Central memory CD8-positive, alpha-beta T cell (primary cell): ENCODE measurements at places on chromosomes 3 and 15.
A peak's percentile ranks its signal among the peaks of the same experiment; 100 is the strongest.

DNA sequence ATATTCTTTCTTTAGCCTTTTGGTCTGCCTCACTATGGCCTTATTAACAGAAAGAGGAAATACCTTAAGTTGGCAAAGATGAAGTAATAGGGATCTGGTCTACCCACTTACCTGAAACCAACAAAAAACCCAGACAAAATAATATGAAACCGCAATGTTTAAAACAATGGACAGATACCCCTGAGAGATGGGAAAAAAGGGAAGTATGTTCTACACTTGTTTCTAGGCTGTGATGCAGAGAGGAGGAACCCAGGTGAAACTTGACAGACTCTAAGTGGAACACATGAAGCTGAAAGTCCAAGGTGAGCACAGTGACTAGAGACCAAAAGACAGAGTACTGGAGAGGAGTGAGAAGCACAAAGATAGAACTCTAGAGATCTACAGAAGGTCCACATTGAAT, 78.4 kb downstream of the NR2E3 start:
- no peak overlapping the region for H3K4me3 ChIP-seq
- no peak overlapping the region for H3K27ac ChIP-seq
- no peak for DNase-seq
- peaks cover 12% of the 10 kb centered on the region for H3K36me3 ChIP-seq
- H3K27me3 ChIP-seq = no peaks in the 10 kb centered on the region

DNA sequence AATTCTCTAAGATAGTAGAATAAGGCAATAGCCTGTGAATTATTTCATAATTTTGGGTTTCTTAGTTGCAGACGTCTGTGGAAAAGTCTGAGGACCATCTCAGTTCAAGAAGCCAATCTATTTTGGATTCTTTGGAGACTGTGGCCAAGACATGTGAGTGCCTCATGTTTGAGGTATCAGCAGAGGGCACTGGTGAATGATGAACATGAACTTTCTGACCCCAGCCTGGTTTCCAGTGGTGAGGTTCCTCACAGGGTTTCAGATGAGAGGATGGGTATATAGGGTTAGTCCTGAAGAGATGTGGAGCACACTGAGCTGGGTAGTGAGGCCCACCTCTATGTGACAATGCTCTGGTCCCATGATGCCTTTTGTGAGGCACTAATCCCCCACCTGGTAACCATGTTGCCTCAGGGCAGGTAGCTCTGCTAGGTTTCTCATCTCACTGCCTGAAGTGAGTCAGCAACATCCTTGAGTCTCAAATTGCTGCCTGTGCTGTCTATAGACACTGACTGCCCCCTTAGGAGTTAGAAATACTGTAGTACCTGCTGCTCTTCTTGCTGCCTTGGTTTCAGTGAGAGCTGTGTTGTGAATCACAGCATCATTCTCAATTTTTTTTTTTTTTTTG, 32.3 kb downstream of the C3orf62 start:
- H3K4me3 ChIP-seq = no peak overlapping the region
- DNase-seq = no peak
- H3K4me1 ChIP-seq = no peaks in the 10 kb centered on the region
- no peaks in the 10 kb centered on the region for H3K36me3 ChIP-seq
- no peak overlapping the region for H3K27ac ChIP-seq
- peaks cover 10% of the 10 kb centered on the region for H3K27me3 ChIP-seq

DNA sequence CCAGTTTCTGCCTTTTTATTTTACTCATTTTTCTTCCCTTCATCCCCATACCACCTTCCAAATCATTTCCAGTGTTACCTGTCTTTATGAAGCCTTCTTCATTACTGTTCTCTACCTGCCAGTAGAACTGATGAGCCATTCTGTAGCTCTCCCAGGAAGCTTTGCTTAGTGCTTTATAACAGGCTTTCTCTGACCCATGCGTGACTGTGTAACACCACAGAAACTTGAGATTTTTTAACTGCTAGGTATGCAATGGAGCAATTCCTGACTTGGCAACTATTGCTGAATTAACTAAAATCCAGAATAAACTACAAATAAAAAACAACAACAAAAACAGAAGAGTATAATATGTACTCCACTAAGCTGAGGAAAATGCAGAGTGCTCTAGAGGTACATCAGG, 289.2 kb downstream of the ROBO1 start:
- no peak for DNase-seq
- no peaks in the 10 kb centered on the region for H3K36me3 ChIP-seq
- no peak overlapping the region for H3K4me3 ChIP-seq
- H3K4me1 ChIP-seq = no peaks in the 10 kb centered on the region
- no peaks in the 10 kb centered on the region for H3K27me3 ChIP-seq

- no peak for DNase-seq
- H3K36me3 ChIP-seq = no peaks in the 10 kb centered on the region
- H3K4me1 ChIP-seq = no peaks in the 10 kb centered on the region
- no peak overlapping the region for H3K4me3 ChIP-seq
- peaks cover 40% of the 10 kb centered on the region for H3K27me3 ChIP-seq
Measured at GRCh38 chr3:34260271-34261000, 462.0 kb downstream of the PDCD6IP start.

- H3K4me3 ChIP-seq = no peak overlapping the region
- DNase-seq = no peak
- no peaks in the 10 kb centered on the region for H3K36me3 ChIP-seq
- H3K27ac ChIP-seq = no peak overlapping the region
Measured at GRCh38 chr3:148175214-148175613, 522.5 kb upstream of the AGTR1 start.

- H3K4me1 ChIP-seq = peaks cover 13% of the 10 kb centered on the region
- no peak overlapping the region for H3K4me3 ChIP-seq
- no peaks in the 10 kb centered on the region for H3K27me3 ChIP-seq
- H3K36me3 ChIP-seq = peaks cover 23% of the 10 kb centered on the region
Measured at GRCh38 chr3:121692010-121692699, 31.5 kb upstream of the HCLS1 start.

- no peak overlapping the region for H3K4me3 ChIP-seq
- H3K27me3 ChIP-seq = no peaks in the 10 kb centered on the region
- H3K27ac ChIP-seq = no peak overlapping the region
Measured at GRCh38 chr3:191217301-191217700, 18.3 kb downstream of the OSTN start.

DNA sequence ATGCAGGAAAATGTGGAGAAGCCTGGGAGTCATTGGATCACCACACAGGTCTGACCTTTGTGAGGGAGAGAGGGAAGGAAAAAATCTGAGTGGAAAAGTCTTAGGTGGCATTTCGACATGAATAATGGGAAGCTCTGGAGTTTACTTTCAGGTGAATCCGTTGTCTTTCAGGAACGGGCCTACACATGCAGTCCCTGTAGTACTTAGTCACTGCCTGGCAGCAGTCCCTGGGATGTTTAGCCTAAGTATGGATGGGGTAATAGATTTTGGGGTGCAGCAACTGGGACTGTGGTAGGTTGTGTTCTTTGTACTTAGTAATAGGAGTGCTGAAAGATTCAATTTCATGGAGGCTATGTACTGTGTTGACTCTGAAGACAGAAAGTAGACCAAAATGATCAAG, 227.5 kb upstream of the EPHA3 start:
- no peak overlapping the region for H3K4me3 ChIP-seq
- no peaks in the 10 kb centered on the region for H3K4me1 ChIP-seq
- DNase-seq = no peak
- no peak overlapping the region for H3K27ac ChIP-seq

- peaks cover 4% of the 10 kb centered on the region for H3K4me1 ChIP-seq
- no peak for DNase-seq
- H3K27ac ChIP-seq = peak overlapping the region; percentile 65
- peaks cover 95% of the 10 kb centered on the region for H3K27me3 ChIP-seq
Measured at GRCh38 chr3:137765310-137766033, 1.4 kb downstream of the SOX14 start.

DNA sequence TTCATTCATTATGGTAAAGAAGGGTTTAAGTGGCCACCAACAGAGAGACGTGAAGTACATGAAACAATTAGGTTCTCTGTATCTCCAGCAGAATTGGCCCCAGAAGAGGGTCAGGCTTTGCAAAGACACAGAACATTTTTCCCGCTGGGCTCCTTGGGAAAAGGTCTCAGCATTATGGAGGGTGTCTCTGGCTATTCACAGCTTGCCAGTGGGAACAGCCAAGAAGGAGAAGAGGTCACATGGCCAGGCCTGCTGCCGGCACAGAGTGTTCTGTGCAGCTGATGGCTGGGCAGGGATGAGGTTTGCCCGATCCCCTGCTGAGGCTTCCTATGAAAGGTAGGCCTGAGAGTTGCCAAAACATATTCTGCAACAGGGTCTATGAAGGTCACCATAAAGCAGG, 77.8 kb upstream of the LPP start:
- H3K36me3 ChIP-seq = no peaks in the 10 kb centered on the region
- H3K4me1 ChIP-seq = no peaks in the 10 kb centered on the region
- no peak for DNase-seq
- H3K27me3 ChIP-seq = no peaks in the 10 kb centered on the region
- H3K27ac ChIP-seq = no peak overlapping the region

DNA sequence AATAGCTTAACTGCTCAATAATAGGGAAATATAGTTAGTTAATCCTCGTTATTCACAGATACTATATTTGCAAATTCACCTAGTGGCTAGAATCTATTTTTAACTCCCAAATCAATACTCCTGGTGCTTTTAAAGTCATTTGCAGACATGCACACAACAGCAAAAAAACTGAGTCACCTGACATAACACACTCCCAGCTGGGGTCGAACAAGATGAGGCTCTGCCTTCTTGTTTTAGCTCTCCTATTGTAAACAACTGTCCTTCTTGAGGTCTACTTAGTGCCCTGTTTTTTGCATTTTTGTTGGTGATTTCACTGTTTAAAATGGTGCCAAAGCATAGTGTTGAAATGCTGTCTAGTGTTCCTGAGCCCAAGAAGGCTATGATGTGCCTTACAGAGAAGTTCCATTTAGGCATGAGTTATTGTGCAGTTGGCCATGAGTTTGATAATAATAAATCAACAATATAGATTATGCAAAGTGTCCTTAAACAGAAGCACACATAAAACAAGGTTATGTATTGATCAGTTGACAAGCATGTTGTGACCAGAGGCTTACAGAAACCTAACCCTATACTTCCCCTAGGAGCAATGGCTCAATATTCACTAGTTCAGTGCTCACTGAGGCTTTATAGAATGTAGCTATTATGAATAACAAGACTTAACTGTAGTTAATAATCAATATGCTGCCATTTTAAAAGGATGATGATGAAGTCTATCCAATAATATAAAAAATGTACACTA, 18.6 kb downstream of the MAP3K13 start:
- H3K36me3 ChIP-seq = no peaks in the 10 kb centered on the region
- peaks cover 26% of the 10 kb centered on the region for H3K27me3 ChIP-seq
- H3K27ac ChIP-seq = no peak overlapping the region
- no peak for DNase-seq
- no peaks in the 10 kb centered on the region for H3K4me1 ChIP-seq

DNA sequence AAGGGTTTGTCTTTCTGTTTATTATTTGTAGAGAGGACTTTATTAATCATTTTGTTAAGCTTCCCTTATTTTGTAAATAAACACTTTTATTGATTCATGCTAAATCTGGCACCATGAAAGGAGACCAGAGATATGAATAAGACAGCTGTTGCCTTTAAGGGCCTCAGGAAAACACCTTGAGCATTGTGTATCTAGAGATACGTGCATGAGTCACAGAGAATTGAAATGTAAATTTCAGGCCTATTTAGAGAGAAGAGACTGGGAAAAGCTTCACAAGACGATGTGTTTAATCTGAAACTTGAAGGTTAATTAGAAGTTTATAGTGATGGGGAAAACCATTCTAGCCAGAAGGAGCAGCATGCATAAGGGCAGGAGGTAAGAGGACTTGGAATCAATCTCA, 28.6 kb upstream of the UTS2B start:
- H3K4me1 ChIP-seq = no peaks in the 10 kb centered on the region
- no peaks in the 10 kb centered on the region for H3K27me3 ChIP-seq
- no peak overlapping the region for H3K4me3 ChIP-seq
- H3K36me3 ChIP-seq = peaks cover 6% of the 10 kb centered on the region
- DNase-seq = no peak

DNA sequence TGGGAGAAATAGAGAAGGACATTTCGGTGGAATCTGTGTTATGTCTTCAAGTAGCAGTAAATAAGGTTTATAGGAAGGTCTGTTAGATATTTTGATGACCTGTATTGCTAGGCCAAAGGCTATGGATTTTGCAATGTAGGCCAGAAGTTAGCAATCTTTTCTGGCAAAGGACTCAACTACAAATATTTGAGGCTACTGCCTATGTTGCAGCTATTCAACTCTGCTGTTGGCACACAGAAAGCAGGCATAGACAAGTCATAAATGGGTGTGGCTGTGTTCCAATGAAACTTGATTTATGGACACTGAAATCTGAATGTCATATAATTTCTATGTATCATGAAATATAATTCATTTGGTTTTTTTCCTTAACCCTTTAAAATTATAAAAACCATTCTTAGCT, 438.7 kb upstream of the C2CD4B start:
- no peaks in the 10 kb centered on the region for H3K4me1 ChIP-seq
- no peaks in the 10 kb centered on the region for H3K36me3 ChIP-seq
- no peak for DNase-seq
- H3K27ac ChIP-seq = no peak overlapping the region

DNA sequence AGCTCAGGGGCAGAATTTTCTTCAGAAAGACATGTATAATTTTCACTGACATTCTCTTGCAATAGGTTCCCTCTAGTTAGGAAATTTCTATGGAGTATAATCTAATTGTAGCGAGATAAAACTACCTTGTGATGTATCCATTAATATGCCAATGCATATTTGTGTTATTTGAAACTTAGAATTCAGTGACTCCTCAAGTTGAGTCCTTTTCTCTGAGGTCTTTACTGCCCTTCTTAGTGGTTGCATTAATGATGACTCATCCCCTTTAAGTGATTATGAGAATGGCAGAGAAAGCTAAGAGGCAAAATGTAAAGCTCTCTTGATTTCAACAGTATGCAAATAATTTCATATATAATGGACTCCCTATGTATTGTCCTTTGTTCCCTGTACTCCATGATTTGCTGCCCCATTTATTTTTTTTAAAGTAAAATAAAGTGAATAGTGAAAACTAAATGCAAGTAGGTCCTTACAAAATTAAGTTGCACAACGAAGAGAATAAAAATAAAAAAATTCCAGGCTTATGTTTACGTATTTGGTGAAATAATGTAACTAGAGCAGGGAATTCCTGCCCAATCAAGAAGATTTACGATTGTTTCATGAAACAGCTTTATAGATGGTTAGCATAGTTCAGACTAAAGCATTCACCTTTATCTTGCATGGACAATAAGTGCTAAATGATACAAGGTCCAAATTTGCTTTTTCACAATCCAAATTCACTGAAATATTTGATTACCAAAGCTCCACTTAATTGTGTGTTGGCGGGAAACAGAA, 78.1 kb downstream of the ZPLD1 start:
- no peak overlapping the region for H3K4me3 ChIP-seq
- H3K36me3 ChIP-seq = no peaks in the 10 kb centered on the region
- H3K4me1 ChIP-seq = no peaks in the 10 kb centered on the region
- H3K27me3 ChIP-seq = no peaks in the 10 kb centered on the region
- no peak for DNase-seq

GRCh38 chr3:167380004-167380689, at the start of gene ZBBX:
TSS of gene ZBBX (minus strand) at chr3:167380297. CDS start at chr3:167372901, 7,396 bp downstream.
- DNase-seq = peak; percentile 74
- peak within 1 kb of the TSS; percentile 66 for H3K4me3 ChIP-seq
- H3K36me3 ChIP-seq = no peaks in the 10 kb centered on the region
- peaks cover 10% of the 10 kb centered on the region for H3K4me1 ChIP-seq
- H3K27ac ChIP-seq = peak within 1 kb of the TSS; percentile 81
